ENCODE measurements at places on chromosomes 3 and 15.

DNA sequence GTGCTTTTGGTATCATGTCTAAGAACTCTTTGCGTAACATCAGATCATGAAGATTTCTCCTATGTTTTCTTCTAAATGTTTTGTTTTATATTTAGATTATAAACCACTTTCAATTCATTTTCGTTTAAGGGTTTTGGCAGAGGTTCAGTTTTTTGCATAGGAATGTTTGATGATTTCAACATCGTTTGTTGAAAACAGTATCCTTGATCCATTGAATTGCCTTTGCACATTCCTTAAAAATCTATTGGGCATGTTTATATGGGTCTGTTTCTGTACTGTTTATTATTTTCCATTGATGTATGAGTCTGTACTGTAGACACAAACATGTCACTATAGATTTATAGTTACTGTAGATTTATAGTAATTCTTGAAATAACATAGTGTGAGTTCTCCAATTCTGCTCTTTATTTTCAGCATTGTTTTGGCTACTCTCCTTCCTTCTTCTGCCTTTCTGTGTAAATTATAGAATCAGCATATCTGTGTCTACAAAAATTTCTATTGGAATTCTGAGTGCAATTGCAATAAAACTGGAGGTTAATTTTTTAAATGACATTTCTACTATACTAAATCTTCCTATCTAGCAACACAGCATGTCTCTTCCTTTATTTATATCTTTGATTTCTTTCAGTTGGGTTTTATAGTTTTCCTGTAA lies 374.0 kb downstream of the SV2B start:
- DNase-seq, result no peak

DNA sequence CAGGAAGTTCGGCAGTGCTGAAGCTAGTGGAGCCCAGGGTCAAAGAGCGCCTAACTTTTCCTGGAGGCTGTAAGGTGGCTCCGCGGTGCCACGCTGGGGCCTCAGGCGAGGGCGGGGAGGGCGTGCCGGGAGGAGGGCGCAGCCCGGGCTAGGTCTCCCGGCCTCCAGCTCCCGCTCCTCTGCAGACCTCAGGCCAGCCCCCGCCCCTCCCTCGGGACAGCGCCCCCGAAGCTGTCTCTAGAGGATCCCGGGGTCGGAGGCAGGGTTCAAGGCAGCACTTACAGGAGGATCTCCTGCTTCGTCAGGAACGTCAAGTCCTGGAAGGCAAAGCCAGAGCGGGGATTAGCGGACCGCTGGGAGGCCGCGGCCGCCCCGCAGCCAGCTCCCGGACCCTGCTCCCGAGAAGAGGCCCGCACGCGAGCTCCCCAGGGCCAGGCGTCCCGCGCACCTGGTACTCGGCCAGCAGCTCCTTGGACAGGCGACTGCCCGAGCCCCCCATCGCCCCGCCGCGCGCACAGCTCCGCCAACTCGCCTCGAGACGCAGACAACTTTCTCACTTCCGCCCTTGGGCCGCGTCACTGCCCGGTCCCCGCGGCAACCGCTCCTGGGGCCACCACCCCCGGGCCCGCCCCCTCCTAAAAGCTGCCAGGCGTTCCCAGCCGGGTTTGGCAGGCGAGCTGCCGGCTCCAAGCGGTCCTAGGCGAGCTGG lies at the start of gene CIB1:
TSS of gene CIB1 (minus strand) at position 555 of the 709 bp plus-strand sequence. CDS start at position 499, 56 bp downstream.
- DNase-seq, result peak; percentile 38

GRCh38 chr3:14424711-14425580 lies 22.5 kb downstream of the SLC6A6 start:
- no peak for DNase-seq

GRCh38 chr15:43317566-43318184 lies 12.7 kb downstream of the LCMT2 start:
- no peak for DNase-seq

GRCh38 chr3:54731732-54732445 lies 196.0 kb downstream of the LRTM1 start:
- no peak for DNase-seq

- DNase-seq, result no peak
These were observed 229.7 kb upstream of the BHLHE40 start for GRCh38 chr3:4749567-4750002.
